ENCODE measurements at places on chromosomes 7 and 10.
A peak's percentile ranks its signal among the peaks of the same experiment; 100 is the strongest.

- DNase-seq = no peak
Measured at GRCh38 chr10:92395271-92395670, 104.3 kb downstream of the MARCHF5 start.

DNA sequence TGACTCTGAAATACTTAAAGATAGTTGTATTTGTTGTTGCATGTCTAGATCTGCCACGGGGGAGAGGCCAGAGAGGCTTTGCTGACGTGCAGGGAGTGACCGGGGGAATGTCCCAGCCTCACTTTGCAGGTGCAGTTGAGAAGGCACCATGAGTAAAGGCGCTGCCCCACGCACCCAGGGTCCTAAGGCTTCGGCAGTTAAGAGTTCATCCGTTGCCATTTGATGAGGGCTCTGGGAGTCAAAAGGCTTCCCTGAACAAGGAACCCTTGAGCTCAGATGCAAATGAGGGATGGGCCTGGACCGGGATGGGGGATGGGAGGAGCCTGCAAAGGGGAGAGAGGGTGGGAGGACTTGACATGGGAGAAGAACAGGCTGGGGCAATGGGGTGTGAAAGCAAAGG is 20.4 kb downstream of the PPP2R2D start:
- no peak for DNase-seq

DNA sequence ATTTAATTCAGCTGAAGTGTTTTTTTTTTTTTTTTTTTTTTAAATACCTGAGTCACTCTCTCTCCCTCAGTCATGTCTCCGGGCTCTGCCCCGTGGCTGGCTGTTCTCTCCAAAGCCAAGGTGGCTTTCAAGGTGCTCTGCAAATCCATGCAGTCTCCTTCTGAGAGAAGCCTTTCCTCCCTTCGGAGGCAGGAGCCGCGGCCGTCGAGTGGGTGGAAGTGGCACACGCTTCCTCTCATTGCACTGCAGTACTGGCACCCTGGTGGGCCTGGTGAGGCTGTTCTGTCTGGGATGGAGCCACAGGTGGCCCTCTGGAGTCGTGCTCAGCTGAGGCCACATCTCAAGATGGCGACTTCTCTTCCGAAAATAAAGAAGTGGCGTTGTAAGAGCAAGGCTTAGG is 221.8 kb downstream of the GLRX3 start:
- no peak for DNase-seq

DNA sequence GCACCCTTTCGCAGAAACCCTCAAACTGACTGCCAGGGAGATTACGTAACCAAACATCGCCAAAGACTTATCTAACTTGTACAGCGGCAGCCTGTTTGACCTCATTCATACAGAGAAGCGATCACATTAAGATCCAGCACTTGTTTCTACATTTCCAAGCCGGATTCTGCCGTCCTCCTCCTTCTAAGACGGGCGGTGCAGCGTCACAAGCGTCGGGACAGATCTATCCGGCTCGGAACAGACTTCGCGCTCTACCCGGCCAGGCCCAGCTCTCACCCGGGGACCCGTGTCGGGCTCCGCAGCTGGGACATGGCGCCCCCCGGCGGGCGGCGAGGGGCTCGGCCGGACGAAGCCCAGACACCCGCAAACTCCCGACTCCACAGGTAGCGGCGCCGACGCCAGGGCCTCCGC is 373 bp downstream of the H2AZ2 start:
- peak; percentile 92 for DNase-seq

- no peak for DNase-seq
Measured at GRCh38 chr7:88465600-88465999, 158.9 kb upstream of the STEAP4 start.

DNA sequence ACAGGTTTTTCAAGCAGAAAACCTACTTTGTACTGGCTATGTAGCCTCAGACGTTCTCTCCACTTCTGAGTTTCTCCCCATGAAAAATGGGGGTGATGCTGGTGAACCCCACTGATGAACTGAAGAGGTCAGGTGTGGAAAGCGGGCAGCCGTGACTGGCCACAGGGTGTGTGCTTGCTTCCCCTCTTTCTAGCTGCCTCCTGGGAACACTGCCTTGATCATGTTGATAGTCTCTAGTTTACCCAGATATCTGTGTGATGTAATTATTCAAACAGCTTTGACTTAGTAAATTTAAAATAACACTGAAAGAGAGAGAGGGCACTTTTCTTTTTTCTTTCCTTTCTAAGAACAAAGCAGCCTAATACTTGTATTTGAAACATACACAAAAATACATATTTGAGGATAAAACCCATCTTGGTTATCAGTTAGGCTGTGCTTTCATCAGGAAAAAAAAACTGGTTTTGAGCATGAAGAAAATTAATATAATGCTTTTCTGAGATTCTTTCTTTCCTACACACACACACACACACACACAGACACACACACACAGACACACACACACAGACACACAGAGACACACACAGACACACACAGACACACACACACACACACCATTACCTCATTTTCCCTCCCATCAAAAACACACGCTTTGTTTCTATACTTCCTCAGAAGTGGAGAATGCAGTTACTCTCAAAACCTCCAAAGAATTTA is 76.7 kb downstream of the MACC1 start:
- DNase-seq = no peak

DNA sequence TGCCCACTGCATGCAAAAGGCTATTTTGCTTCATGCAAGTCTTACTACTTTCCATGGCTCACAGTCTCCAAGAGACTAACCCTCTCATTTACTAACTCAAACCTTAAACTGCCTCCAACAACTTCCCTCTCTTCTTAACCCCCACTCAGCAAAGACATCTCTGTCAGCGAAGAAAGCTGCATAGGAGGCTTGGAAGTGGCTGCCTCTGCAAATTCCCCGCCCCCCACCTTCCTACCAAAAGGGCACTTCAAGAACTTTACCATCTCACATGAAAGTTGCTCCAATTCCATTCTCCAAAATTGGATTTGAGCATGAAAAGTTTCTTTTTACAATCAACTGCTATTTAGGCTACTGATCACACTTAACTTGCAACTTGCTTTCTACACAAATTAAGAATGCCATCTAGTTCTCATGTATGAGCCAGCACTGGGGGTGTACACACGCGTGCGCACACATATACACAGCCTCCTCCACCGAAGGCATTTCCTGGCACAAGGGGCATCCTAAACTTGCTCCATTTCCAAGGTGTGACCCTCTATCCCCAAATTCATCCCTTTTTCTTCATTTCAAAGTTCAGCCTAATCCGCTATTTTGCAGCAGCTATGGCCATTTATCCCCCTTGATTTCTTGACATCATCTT is 1.8 kb downstream of the CCDC6 start:
- DNase-seq = peak; percentile 17

DNA sequence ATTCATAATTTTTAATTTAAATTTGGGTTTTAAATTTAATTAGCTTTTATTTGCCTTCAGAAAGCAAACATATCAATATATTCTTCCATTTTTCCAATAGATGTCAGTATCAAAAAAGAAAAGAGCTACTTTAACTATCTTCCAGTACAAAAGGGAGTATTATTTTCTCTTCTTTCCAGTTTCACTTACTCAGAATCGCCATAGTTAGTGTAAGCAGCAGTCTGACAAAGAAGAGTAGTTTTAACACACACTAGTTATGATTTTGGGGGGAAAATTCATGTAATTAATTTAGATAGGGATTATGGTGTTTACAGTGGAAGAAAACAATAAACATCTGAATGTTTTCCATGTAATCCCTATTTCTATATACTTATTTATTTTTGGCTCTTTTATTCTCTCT is 272.6 kb upstream of the DGKB start:
- no peak for DNase-seq

DNA sequence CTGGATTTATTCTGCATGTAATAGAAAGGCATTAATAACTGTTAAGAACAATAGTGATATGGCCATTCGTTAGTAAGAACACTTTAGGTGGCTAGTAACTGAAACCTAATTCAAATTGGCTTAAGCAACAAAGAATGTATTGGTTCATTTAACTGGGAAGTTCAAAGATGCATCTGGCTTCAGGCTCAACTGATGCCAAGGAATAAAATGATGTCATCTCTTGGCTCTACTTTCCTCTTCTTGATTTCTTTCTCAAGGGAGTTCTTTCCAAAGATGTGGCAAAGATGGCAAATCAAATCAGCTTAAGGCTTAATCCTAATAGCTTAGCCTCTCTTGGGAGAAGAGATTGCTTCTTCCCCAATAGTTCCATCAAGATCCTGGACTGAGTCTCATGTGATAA is 51.6 kb downstream of the PIK3CG start:
- no peak for DNase-seq

- no peak for DNase-seq
Measured at GRCh38 chr10:114683162-114683561, 25.1 kb upstream of the ABLIM1 start.

DNA sequence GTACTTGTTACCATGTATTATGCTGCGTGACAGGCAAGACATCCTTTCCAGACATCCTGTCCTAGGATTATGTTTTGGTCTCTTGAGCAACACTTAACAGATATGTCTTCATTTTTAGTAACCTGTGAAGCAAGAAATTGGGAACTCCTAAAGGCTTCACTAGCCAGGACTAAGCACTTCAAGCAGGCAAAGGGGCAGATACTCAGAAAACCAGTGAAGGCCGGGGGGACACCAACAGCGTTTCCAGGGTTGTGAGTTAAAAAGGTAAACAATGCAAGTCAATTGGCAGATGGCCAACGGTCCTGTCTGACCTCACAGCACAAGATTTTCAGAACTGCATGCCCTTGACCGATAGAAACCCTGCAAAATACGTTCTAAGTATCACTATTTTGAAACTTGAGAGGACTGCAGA is 77.6 kb upstream of the SFMBT2 start:
- peak; percentile 20 for DNase-seq

DNA sequence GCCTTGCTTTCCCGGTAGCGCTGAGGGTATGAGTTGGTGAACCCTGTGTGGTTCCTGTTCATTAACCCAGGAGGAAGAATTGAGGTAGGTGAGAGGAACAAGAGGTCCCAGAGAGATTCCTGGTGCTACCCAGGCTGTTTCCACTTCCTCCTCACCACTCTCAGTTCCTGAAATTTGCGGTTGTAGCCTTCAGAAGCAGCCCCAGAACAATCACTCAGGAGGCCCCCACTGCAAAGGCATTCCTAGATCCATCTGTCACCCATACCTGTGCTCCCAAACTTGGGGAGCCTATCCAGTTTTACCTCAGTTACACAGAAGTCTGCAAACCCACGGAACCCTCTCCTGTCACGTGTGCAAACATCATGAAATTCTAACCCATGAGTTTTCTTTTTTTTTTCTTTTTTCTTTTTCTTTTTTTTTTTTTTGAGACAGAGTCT is 9.0 kb upstream of the PIP4K2A start:
- DNase-seq = peak; percentile 74

DNA sequence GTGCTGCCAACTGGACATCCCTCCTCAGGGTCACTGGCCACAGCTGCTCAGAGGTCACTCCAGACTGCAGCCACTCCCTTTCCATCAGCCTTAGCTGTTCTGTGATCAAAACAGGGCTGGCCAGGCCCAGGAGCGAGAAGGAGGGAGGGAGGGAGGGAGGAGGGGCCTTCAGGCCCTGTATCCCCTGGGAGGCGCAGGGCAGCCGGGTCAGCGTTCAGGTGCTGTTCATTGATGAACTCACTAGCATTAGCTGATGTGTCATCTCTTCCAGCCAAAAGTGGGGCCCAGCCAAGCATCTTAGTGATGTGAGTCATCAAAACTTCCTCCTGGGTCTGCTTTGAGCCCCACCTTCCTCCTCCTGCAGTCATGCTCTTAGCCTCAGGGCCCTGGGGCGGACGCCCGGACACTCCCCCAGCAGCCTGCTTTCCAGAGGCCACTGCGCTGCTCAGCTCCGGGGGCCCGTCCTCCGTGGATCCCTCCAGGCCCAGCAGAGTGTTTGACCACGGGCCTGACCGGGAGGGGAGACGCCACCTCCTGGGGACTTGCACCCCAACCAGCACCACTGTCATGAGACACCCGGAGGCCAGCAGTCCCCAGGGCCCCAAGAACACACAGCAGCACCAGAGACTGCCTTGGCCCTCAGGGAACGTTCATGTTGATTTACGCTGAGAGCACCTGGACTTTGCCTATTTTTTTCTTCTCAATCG is 149.2 kb downstream of the PRKAG2 start:
- DNase-seq = peak; percentile 62

DNA sequence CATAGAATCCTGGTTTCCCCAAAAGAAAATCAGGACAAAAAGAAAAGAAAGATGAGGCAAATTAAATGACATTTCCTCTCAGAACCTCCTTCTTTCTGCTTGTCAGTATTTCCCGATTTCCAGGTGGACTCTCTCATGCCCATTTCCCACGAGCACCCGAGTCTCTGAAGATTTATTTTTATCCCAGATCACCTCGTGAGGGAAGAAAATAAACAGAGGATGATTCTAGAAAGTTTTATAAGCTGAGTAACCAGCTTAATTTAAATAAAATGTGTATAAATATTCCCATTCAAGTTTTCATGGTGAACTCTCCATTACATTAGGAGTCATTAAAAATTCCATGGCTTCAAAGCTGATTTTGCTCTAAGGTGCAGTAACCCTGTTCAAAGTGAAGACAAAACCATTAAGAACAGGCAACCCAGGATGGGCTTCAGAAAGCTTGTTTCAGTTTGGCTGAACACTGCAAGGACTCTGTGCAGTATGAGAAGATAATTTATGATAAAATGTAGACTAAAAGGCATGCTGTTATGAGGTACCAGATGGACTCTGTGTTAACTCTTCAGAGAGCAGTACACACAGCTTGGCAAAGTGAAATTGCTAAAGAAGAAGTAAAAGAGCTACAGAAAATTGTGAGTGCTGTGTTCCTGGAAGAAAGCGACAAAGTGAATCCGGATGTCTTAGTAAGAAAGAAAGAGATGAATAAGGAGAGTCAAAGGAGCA is 521.3 kb upstream of the LRRN3 start:
- no peak for DNase-seq

DNA sequence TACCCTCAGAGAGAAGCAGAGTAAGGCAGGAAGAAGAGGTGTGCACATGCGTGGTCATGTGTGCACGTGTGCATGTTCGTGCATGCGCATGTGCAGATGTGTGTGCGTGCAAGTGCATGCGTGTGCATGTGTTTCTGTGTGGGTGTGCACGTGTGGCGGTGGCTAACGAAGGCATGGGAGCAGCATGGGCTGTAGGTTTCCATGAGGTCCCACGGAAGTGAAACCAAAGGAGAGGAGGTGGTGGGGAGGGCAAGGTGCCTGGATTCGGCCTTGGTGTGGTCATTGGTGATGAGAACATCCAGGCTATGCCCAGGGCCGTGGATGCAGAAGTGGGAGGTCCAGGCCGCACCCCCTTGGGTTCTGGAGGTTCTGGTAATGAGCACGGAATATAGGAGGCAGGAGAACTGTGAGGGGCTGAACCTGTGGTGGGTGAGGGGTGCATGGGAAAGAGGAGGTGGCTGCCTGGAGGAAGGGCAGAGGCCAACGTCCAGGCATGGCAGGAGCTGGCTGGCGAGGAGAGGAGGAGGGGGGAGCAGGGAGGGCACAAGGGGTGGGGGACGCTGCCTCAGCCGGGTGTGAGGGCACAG is 2.4 kb upstream of the INPP5A start:
- DNase-seq = no peak

GRCh38 chr7:108308903-108309302 is 147.3 kb downstream of the NRCAM start:
- no peak for DNase-seq

- no peak for DNase-seq
Measured at GRCh38 chr7:2979201-2979631, 64.5 kb downstream of the CARD11 start.
